Omental fat pad (tissue), 4 donors: ENCODE measurements at places on chromosomes 4 and X. TPM values are rescaled to one million over a fixed set of nuclear protein-coding genes. Genes with fewer than 3 reads are reported as not detected.

GRCh38 chr4:5118091-5118786 lies 67.0 kb downstream of the STK32B start:
- DNase-seq = no peak

FREM3 gene
- not detected for total RNA-seq

CXCR3 gene
- total RNA-seq = not detected

DNA sequence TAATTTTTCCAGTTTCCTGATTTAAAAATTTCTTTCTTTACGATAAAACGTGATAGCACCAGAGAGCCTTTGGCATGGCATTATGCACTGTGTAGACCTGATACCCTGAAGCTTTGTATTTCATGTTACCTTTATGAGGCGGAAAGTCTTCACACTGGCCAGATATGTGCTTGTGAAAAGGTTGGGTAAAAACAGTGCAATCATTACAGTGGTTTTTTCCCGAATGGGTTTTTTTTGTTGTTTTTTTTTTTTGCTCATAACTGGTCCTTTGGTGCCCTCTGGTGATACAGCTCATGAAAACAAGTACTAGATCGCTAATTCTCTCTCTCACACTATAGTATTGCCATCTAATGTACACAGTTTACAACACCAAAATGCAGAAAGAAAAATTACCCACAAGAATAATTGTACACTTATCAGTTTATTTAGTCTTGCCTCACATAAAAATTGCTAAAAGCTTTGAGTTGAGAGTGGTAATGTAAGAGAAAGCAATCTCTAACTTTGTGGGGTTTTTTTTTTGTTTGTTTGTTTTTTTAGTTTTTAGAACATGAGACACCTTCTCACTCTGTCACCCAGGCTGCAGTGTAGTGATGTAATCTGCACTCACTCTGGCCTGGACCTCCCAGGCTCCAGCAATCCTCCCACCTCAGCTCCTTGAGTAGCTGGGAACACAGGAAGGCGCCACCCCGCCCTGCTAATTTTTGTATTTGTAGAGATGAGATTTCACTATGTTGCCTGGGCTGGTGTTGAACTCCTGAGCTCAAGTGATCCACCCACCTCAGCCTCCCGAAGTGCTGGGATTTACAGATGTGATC lies 21.3 kb downstream of the SPCS3 start:
- DNase-seq = no peak

DNA sequence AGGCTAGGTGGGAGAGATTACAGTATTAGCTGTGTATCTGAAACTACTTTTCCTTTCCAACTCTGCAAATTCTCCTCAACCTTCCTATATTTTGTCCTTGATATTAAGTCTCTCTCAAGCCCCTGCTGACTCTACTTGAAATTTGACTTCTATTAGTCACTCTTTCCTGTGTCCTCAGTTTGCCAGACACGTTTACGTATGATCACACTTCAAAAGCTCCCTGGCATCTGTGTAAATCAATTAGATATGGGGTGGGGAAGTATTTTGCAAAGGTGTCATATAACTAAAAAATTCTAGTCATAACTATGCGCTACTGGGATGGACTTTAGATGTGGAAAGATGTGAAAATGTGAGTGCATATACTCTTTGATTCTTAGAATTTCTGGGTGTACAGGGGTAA lies 67.4 kb upstream of the ARHGAP24 start:
- DNase-seq = no peak
